ENCODE measurements at places on chromosomes 12 and 14.
A peak's percentile ranks its signal among the peaks of the same experiment; 100 is the strongest.

DNA sequence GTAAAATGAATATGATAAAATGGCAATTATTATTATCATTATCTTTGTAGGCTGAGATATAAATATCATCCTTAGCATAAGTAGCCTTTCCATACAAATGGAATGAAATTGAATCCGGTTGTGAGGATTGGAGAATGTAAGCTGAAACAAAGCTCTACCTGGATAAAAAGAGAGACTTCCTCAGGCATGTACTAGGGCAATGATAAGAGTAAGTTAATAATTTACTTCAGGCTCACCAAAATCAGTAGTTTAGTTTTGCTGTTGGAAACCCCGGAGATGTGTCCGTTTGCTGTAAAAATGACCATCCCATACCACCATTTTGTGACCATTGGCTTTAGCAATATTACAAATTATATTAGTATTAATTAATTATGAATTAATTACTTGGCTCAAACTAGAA is 96.3 kb downstream of the C12orf75 start:
- no peak for DNase-seq

- peak; percentile 47 for DNase-seq
These were observed 52.4 kb upstream of the EIF5 start for GRCh38 chr14:103281496-103282231.

DNA sequence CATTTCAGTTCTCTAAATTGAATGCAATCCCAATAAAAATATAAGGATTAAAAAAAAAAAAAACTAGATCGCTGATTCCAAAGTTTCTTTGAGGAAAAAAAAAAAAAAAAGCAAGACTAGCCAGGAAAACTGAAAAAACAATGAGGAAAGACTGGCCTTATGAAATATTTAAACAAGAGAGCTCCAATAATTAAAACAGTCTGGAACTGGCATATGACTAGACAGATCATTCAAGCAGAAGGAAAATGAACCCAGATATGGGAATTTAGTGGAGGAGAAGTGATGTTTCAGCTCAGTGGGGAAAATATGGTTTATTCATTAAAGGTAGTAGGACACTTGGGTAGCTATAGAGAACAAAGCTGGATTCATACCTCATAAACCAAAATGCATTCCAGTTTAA is 42.0 kb upstream of the TBC1D15 start:
- peak; percentile 13 for DNase-seq

- peak; percentile 24 for DNase-seq
These were observed 65.8 kb upstream of the DACT1 start for GRCh38 chr14:58571769-58572472.

DNA sequence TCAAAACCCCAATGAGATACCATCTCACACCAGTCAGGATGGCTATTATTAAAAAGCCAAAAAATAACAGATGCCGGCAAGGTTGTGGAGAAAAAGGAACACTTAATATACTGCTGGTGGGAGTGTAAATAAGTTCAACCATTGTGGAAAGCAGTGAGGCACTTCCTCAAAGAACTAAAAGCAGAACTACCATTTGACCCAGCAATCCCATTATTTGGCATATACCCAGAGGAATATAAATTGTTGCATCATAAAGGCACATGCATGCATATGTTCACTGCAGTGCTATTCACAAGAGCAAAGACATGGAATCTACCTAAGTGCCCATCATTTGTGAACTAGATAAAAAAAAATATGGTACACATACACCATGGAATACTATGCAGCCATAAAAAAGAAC is 59.9 kb downstream of the MGST1 start:
- no peak for DNase-seq

- DNase-seq, result no peak
These were observed 21.3 kb upstream of the POC1B start for GRCh38 chr12:89547101-89547500.

DNA sequence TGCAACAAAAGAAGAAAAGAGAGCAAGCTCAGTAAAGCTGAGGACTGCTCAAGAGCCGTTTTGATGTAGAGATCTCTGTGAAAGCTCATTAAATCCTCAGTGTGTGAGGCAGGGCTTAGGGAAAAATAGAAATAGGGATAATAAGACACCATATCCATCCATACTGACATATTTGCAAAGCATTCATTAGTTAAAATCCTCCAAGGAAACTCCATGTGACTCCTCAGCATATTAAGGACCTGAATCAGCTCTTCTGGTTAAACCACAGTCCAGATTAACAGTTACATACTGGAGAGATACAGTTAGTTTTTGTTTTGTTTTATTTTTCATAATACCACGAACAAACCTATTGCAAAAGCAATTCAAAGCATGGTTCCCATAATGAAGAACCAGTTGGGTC is 288.2 kb downstream of the PAWR start:
- no peak for DNase-seq

- DNase-seq, result no peak
These were observed 36.7 kb upstream of the EGLN3 start for GRCh38 chr14:33987565-33988080.

DNA sequence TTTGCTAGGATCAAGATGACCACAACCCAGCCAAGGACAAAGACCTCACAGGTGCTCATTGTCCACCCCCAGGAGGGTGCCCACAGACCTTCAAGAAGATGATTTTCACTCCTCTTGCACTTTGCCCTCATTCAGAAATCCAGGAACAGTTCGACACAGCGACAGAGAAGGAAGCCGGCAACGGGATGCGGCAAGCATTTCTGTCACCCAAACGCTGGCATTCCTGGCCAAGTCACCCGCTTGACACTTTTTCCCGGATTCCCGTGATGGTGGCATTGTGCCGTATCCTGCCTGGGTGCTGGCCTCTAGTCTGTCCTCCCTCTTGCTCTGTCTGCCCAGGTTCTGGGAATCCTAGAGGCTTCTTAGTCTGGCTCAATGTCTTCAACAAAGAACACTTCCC is 770.4 kb upstream of the ALG10B start:
- no peak for DNase-seq

DNA sequence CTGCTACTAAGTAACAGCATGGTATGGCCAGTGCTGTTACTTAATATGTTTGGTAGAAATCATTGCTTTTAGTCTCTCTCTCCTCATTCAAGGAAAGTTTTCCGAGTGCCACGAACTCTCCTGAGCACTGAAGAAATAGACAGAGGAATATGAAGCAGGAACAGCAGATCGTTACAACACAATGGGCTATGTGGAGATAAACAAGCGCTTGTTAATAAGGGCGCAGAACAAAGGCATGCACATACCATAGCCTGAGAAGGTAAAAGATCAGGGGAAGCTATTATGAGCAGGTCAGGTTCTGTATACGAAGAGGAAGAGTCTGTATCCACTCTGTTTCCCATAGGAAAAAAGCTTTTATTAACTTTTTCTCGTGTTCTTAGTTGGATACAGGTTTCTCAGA is 156.2 kb upstream of the CPNE8 start:
- no peak for DNase-seq

- DNase-seq, result peak; percentile 59
These were observed 152.2 kb downstream of the CHST11 start for GRCh38 chr12:104608998-104609397.

DNA sequence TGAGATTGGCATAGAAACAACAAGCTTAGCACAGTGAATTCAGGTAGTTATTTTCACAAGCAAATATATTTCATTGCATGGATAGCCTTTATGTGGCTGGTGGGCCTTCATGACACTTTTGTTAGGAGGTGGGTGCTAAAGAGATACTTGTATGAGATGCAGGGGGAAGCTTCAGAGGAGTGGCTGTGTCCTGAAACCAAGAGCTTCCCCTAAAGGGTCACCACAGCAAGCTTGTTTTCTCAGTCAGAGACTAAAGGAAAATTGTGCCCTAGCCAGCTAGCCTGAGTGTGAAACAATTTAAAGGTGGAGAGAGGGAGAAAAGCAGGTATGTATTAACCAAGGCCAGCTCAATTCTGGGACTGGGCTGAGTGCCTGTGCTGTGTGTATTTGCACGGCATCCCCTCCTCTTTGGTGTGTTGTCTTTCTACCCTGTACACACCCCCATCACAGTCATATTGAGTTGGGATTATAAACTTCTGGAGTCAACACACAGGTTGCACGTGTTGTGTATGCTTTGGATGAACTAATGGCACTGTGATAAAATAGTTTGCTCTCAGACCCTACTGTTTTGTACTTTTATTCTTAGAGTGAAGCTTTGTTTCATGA is 79.2 kb downstream of the RASSF8 start:
- no peak for DNase-seq

GRCh38 chr12:13000925-13001774 is 1.1 kb upstream of the HEBP1 start:
- DNase-seq, result peak; percentile 82

DNA sequence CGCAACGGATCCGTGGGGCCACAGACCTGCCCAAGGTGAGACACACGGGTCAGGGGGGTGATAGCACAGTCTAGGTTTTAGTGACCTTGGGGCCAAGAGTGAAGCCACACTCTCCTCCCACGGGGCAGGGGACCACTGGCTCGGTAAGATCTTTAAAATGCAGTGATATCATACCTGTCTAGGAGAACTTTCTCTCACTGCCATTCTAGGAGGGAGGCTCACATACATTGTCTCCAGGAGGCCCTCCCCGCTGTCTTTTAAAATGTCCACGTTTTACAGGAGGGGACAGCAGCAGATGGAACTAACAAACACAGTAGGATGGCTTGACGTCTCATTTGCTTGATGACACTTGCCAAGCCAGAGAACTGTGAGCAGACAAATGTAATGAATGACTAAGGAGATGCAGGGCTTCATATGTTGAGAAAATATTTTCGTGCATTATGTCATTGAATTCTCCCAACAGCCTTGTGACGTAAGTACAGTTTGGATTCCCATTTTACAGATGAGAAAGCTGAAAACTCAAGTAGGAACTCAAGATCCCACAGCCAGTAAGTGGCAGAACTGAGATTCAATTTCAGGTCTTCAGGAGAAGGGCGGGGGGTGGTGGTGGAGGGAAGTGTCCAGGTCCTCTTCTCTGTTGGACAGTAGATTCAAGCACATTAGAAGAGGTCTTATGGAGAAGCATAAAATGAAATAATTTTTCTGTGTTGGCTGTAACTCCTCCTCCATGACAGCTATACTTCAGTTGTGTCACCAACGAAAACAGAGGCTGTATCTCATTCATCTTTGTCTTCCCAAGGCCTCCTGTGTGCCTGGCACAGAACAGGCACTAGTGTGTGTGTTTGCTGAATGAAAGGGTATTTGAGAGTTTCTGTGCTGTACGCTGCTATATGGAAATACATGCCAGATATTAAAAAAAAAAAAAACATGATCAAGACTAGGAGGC is 2.1 kb downstream of the VASH1 start:
- peak; percentile 16 for DNase-seq

GRCh38 chr12:9221483-9221882 is 13.3 kb upstream of the PZP start:
- no peak for DNase-seq

DNA sequence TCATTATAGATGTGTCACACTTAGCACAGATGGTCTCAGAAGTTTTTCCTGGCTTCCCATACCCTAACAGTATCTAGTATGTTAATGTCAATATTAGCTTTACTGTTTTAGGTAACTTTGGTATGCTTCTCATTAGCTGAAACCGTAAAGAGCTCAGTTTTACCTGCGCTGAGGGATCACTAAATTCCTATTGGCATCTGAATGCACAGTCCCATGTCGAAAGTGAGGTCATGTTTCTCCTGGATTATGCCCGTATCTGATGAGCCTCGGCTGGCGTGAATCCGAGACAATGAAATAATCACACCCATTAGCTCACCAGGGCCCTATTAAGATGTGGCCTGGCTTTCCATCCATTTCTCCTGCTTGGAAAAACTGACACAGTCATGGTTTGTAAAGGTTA is 418.2 kb downstream of the ZFP36L1 start:
- no peak for DNase-seq

- no peak for DNase-seq
These were observed 14.9 kb upstream of the MCRS1 start for GRCh38 chr12:49582850-49583249.

GRCh38 chr12:128564956-128565355 is 258.8 kb downstream of the SLC15A4 start:
- no peak for DNase-seq

DNA sequence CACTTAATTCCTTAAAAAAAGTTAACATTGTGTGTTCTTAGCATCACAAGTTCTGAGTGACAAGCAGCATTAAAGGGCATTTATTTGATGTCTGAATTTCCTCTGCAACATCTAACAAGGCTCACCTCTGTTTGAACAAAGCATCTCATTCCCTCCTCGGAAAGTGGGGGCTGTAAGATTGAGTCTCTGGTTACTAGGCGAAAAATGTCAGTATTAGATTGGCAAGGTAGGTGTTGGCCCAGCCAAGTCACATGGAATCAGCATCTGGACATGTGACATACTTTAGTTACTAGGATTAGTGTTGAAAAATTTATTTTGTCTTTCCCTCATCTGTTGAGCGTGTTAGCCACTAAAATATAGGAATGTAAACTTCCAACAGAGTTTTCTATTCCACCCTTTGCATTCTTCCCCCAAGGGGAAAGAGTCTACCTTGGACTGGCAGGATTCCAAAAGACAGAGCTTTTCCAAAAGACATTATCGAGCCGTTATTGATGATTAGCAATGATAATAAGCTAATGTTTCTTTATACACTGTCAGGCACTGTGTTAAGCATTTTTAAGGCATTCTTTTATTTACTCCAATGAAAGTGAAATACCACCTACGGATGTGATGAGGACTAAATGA is 194.9 kb upstream of the BTG1 start:
- no peak for DNase-seq

- no peak for DNase-seq
These were observed 19.7 kb upstream of the TMCC3 start for GRCh38 chr12:94670075-94670474.

- peak; percentile 86 for DNase-seq
These were observed 49.6 kb downstream of the LRCOL1 start for GRCh38 chr12:132560614-132561426.

- no peak for DNase-seq
These were observed 42.9 kb downstream of the DAD1 start for GRCh38 chr14:22545842-22546721.

GRCh38 chr14:30621354-30621939 is 672 bp upstream of the SCFD1 start:
- no peak for DNase-seq

DNA sequence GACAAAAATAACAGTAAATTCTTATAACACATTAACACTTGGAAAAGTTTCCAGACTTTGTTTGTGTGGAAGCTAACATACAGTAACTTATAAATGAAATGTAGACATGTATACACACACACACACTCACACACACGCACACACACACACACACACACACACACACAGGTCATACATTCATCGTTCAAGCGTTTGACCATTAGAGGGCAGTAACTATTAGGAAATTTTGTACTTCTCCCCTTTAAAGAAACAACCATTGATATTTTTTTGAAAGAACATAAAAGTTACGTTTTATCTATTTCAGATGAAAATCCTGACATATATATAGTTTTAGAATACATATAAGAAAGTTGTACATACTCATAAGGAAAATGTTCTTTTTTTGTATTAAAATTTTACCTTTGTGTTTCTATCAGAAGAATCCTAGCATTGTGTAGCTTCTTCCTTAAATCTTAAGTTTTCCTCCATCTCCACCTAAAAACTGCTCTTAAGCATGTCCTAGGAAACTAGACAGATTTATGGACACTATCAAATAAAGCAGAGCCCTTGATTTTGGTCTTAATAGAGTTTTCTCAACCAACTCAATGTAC is 29.0 kb downstream of the PTPRQ start:
- DNase-seq, result peak; percentile 25
